ENCODE measurements at places on chromosomes 11 and 22. TPM values are rescaled to one million over a fixed set of nuclear protein-coding genes. Genes with fewer than 3 reads are reported as not detected.

FLRT1 gene
- not detected for total RNA-seq

RIBC2 gene
- 10.4 TPM for total RNA-seq

TMEM132A gene
- 0.73 TPM for total RNA-seq

TMEM191C gene
- 0.64 TPM for total RNA-seq

C11orf97 gene
- total RNA-seq = not detected

FOXRED2 gene
- 23.7 TPM for total RNA-seq

PGA5 gene
- total RNA-seq = not detected

DDTL gene
- not detected for total RNA-seq

NAV2 gene
- 1.2 TPM for total RNA-seq

INSC gene
- total RNA-seq = not detected

PPME1 gene
- 42.0 TPM for total RNA-seq

CPT1B gene
- total RNA-seq = 43.6 TPM
